ENCODE measurements at places on chromosomes 7 and 10. TPM values are rescaled to one million over a fixed set of nuclear protein-coding genes. Genes with fewer than 3 reads are reported as not detected.

GRCh38 chr7:82617156-82617555, 173.6 kb upstream of the CACNA2D1 start:
- no peak for DNase-seq

DNA sequence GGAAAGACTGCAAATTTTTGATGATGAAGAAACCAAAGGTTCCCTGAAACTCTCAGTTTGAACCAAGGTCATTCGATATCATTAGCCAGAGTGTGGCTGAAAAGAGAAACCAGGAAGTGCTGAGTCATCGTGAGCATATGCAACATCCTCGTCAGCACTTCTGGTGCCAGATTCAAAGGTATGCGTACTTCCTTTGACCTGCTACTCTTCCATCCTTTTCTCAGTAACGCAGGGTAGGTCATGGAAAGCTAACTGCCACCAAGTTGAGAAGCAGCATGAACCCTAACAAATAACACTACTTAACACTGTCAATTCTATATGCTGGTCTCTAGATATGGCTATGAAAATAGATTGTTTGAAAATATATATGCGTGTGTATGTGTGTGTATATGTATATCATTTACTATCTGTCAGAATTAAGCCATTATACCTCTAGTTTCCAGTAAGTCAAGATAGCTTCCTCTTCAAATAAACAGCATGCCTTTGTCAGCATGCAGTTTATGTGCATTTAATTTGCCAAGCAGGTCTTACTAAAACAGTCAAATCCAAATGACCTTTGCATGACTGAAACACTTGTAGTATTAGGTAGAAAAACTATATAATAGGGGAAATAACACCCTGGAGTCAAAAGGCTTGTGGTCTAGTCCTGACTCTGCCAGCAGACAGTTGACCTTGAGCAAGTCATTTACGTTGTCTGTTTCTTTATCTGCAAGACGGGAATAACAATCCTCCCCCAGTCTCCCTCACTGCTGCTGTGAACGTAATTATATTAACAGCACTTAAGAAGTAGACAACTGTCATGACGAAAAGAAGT, 26.4 kb downstream of the CDK6 start:
- no peak for DNase-seq

The TUBAL3 gene
- not detected for total RNA-seq

GRCh38 chr7:68192941-68193340, 1196.3 kb downstream of the TYW1 start:
- DNase-seq, result no peak

GRCh38 chr7:74467876-74468275, 14.2 kb downstream of the GTF2IRD1 start:
- DNase-seq, result no peak

The PIP4K2A gene
- total RNA-seq, result 22.4 TPM

- no peak for DNase-seq
These were observed 85.2 kb downstream of the CHST15 start for GRCh38 chr10:124008187-124008586.

DNA sequence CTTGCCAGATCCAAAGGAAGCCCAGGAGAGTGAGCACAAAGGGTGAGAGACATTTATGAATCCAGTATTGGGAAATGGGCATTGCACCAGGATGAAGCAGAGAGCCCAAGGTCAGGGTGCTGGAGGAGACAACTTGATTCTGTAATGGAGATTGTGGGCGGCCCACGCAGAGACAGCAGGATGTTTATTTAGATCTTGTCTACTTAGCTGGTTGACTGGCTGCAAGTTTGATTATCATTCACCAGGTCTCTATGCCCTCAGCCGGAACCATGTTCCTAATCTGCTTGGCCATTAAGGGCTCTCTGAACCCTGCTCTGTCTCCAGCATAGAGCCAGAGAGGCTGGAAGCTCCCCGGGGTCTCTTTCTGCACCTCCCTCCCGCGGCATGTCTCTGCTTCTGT, 188.7 kb downstream of the PLXNA4 start:
- DNase-seq, result no peak

DNA sequence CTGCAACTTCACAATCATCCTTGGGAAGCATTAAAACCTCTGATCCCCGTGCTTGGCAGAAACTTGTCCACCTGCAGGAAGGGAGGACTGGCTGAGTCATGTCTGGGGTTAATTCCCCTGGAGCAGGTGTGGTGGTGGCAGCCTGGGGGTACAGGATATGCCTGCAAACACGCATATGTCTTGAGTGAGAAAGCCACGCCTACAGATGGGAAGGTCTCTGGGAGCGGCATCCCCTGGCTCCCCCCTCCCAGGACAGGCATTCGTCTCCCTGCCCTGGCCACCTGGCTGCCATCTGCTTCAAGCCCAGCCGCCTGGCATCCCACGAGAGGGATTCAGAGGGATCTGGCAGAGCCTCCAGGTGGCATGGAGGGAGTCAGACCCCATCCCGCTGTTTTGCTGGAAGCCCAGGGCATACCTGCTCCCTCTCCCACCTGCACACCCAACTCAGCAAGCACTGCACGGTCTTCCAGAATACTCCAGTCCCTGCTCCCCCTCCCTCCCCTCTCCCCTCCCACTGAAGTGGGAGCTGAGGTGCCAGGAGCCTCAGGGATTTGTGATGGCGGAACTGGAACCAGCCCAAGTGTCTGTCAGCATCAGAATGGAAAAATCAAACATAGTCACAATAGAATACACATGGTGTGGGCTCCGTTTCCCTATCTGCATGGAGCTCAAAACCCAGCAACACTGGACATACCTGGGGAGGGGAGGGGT, 61.0 kb downstream of the CAMK2B start:
- DNase-seq, result no peak

DNA sequence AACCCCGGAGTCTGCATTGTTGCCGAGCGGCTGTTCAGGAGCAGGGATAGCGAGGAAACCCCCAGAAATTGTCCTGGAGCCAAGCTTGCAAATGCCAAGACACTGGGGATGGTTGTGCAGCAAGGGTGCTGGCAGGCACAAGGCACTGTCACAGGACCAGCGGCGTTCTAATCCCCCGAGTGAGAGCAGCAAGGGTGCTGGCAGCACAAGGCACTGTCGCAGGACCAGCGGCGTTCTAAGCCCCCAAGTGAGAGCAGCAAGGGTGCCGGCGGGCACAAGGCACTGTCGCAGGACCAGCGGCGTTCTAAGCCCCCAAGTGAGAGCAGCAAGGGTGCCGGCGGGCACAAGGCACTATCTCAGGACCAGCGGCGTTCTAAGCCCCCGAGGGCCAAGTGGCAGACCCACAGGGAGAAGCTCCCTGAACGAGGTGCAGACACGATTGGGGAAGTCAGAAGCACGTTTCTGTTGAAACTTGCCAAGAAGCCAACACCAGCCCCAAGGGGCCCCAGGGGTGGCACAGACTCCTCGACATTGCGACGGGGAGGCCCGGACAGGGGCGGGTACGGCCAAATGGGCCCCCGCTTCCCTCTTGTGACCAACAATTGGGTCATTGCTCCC, 40.4 kb upstream of the INPP5A start:
- DNase-seq, result no peak

The TFEC gene
- not detected for total RNA-seq

GRCh38 chr10:122588381-122588780, 27.8 kb downstream of the DMBT1 start:
- DNase-seq, result no peak

- no peak for DNase-seq
These were observed 43.8 kb upstream of the SEMA3D start for GRCh38 chr7:85230623-85231022.

DNA sequence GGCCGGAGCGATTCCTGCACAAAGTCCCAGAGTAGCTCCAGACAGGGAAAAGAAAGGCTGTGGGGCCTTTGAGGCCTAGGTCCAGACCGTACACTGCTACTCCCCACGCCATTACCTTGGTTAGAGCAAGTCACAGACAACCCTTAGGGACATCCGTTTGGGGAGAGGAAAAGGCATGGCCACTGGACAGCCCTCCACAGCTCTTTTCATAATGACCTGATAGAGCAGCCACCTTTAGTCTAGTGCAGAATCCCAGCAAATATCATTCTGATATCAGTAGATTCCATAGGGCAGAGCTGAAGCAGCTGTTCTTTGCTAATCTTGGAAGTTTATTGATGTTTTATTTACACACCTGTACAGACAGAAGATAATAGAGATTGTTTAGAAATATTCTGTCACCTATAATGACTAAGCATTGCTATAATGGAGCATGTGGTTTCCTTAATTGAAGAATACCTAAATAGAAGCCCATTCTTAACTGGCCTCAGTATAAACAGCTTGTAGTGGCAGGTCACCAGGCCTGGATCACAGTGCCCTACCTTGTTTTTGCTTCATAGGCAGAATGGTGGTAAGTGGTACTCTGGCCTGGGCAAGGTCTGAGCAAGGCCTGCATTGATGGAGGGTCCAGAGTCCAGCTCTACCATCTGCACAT, 27.9 kb downstream of the OGDH start:
- DNase-seq, result no peak

The CNPY1 gene
- total RNA-seq, result not detected

DNA sequence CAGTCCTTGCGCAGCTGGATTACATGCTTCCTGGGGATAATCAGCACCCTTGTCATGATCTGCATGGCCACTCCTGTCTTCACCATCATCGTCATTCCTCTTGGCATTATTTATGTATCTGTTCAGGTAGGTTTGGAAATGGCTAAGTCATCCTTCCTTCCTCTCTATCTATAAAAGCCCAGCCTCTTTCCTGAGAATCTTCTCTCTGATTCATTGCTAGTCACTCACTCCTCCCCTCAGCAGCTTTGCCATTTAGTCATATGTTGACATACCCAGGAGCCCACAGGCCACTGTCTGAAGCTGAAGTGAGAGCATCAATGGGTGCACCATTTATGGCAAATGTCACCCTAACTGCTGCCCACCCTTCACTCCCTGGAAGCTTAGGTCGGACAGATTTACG, 52.0 kb downstream of the ABCC2 start:
- DNase-seq, result no peak

DNA sequence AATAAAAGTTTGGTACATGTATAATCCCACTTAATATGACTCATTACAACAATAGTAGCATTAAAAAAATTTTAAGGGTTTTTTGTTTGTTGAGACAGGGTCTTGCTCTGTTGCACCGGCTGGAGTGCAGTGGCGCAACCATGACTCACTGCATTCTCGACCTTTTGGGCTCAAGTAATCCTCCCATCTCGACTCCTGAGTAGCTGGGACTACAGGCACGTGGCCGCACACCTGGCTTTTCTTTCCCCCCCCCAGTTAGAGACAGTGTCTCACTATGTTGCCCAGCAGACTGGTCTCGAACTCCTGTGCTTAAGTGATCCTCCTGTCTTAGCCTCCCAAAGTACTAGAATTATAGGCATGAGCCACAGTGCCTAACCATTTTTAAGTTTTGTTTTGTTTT, 40.7 kb downstream of the KMT2C start:
- no peak for DNase-seq

GRCh38 chr7:107499731-107500130, 29.9 kb downstream of the GPR22 start:
- DNase-seq, result no peak

- no peak for DNase-seq
These were observed 4.3 kb downstream of the ELOVL3 start for GRCh38 chr10:102230264-102230860.

The ATOH7 gene
- 0.65 TPM for total RNA-seq

The IGF2BP3 gene
- total RNA-seq, result 96.9 TPM

- no peak for DNase-seq
These were observed 207.4 kb downstream of the ADARB2 start for GRCh38 chr10:1529806-1530413.

DNA sequence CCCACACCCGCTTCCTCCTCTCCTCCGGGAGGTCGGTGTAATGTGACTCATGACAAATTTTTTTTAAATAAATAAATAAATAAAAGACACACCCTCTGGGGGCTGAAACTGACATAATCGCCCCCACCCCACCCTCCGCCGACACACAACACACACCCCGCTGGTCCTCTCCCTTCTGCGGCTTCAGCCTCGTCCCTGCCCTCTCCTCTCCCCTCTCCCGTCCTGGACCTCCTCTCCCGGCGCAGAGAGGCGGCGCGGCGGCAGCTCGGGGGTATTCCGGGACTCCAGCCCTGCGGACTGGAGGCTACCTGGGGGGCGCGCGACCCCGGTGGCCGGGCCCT, 686 bp downstream of the ABI1 start:
- DNase-seq, result peak; percentile 45

- DNase-seq, result no peak
These were observed 53.8 kb downstream of the SMURF1 start for GRCh38 chr7:99089914-99090629.

GRCh38 chr10:81600185-81600584, 274.8 kb upstream of the NRG3 start:
- no peak for DNase-seq

DNA sequence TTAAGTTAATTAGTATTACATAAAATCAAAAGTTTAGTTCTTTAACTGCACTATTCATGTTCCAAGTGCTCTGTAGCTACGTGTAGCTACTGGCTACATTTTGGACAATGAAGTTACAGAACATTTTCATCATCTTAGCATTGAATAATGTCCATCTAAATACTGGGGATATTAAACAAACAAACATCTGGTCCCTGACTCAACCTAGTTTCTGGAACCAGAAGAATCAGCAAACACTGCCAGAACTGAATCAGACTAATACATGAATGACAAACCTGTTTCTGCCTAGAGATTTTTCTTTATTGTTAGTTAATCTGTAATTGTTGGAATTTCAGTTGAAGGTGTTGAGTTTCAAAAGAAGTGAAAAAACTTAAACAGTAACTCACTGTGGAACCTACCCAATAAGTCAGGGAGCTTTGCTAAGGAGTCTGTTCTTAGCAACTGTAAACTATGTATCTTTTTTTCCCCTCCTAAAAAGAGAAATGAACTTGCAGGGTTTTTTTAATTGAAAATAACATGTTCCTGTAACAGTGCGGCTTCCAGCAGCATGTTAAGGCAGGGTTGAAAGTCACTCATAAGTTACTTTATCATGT, 58.3 kb downstream of the CDK13 start:
- no peak for DNase-seq

- DNase-seq, result no peak
These were observed 44.2 kb downstream of the EXOC4 start for GRCh38 chr7:133297093-133297492.

The LIPN gene
- total RNA-seq, result not detected

The ZPBP gene
- not detected for total RNA-seq

GRCh38 chr7:152367170-152367569, 68.6 kb downstream of the KMT2C start:
- DNase-seq, result no peak

GRCh38 chr7:130201796-130202195, 3.4 kb downstream of the TMEM209 start:
- no peak for DNase-seq

DNA sequence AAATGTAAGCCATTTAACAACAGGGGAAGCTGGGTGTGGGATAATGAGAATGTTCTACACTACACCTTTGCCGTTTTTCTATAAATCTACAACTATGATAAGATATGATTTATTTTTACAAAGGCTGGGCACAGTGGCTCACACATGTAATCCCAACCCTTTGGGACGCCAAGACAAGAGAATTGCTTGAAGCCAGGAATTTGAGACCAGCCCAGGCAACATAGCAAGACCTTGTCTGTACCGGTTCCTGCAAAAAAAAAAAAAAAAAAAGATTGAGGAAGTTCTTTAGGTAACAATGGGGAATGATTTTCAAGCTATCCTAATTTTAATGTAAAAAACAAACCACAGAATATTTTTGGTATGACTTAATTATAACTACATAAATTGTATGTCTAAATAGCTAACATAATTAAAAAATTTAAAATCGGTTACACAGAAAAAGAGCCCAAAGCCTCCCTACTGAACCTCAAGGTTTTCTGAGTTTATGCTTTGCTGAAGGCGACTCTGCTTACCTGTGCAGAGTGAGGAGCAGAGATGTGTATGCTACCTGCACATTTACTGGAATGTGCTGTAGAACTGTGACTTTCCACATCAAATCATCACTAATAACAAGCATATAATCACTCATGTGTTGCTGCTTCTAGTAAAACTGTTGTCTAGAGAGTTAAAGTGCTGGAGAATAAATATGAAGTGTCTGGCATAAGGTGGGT, 163.4 kb downstream of the ATE1 start:
- no peak for DNase-seq

The PRPS1L1 gene
- total RNA-seq, result not detected

Measured in progenitor cell of endocrine pancreas (in vitro differentiated cells).